ENCODE measurements at places on chromosomes 7 and 10. TPM values are rescaled to one million over a fixed set of nuclear protein-coding genes. Genes with fewer than 3 reads are reported as not detected.
A peak's percentile ranks its signal among the peaks of the same experiment; 100 is the strongest.

The ZNF488 gene
- not detected for total RNA-seq

- DNase-seq: no peak
These were observed 284.4 kb downstream of the IPMK start for GRCh38 chr10:57983281-57983791.

DNA sequence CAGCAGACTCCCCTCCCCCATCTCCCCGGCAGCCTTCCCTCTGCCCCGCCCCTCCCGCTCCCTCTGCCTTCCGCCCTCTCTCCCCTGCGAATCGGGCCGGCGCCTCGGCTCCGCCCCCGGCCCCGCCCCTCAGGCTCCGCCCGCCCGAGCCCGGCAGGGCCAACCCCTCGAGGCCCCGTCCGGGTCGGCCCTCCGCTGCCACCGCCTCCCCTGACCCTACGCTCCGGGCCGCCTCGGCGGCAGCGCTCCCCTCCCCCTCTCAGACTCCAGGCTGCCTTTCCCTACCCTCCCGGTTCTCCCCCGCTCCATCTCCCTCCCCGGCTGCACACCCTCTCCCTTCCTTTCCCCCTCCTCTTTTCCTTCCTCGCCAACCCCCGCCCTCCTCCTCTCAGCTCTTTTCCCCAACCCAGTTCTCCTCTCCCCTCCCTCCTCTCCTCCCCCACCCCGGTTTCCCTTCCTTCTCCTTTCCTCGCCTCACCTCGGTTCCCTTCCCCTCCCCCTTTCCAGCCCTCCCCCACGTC, 1.6 kb downstream of the ZNF467 start:
- DNase-seq: peak; percentile 95

The GPRIN2 gene
- not detected for total RNA-seq

DNA sequence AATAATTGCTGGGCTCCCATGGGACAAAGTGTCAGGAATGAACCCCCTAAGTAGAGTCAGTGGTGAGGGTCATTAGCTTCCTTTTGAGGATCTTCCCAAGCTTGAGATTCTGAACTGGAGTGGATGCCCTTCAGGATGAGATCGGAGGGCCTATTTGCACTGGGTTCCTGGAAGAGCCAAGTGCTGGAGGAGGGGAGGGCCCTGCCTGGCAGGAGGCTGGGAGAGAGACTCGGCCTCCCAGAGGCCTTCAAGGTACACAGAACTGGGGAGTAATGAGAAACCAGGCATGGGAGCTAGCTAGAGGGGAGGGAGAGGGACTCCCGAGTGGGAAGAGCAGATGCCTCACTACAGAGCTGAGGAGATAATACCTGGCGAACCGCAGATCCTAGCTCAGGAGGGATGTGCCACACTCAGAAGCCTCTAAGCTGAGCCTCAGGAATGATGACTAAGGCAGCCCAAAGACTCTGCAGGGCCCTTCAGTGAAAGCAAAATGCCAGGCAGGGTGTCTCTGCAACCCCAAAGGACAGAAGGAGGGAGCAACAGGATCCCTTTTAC, 9.4 kb downstream of the PDAP1 start:
- DNase-seq: no peak

DNA sequence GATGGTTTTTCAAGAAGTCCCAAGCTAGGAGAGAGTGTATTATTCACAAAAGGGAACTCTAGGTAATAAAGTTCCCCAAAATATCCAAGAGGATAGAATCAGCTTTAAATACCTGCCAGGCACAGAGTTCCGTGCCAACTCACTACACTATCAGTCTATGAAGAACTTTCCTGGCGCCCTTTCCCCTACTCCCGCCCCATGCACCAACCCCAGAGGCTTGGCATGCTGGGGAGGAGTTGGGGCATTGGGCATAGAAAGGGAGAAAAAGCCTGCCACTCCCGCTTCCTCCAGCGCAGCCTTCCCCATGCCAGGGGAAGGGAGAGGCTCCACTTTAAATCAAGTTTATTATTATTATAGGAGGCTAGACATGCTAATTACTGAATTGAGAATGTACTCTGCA, 54.9 kb downstream of the ZNF800 start:
- DNase-seq: peak; percentile 50

- DNase-seq: peak; percentile 15
These were observed 73.7 kb downstream of the INSIG1 start for GRCh38 chr7:155371331-155371883.

The CNPY1 gene
- not detected for total RNA-seq

The ELN gene
- total RNA-seq: 29.0 TPM

DNA sequence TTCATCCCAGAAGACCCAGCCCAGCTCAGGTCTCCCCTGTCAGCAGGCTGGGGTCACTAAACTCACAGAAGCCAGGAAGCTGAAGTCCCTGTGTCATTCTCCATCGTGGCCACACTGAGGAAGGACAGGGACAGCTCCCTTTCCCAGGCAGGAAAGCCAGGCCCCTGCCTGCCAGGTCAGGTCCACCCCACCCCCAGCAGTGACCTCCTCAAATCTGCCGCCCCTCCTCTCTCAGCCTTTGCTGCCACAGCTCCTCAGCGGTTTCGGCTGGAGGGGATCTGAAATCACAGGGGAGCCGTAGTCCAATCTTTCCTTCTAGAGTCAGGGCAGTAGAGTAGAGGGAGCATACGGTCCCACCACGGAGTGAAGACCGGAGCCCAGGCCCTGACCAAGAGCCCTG, 150.9 kb upstream of the UNC5B start:
- DNase-seq: no peak

DNA sequence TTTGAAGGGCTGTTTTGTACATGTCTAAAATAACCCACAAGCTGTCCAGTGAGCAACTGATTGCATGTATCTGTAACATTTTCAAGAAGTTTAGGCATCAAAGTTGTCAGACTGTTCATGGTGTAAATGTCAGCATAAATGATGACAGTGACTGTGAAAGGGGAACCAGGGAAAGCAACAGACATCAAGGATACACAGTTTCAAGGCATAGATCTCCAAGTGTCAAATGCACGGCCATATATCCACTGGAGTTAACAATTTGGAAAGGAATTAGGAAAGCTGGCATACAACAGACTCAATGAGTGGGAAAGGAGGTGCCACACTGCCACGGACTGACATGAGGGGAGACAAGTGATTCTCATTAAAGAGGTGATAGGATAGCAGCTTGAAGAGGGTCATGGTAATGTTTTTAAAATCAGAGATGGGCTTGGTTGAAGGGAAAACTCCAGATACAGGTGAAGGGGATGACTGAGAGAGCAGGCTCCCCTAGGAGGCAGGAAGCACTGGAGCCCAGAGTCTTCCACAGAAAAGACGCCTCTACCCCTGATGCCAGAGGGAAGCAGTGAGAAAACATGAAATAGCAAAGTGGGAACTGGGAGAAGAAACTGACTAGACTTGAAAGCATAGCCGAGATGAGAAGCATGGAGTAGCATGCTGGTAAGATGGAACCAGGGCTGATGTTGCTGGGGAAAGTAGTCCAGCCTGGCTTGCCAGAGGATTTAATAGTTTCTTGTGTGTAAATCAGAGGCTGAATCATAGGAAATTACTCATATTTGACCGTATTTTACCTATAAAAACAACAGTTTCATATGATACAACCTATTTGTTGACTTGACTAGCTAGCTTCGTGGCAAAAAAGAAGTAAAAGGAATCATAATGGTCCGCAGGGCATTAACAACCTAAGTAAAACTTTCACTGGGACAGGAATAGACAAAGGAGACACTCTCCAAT, 18.6 kb downstream of the NSMCE4A start:
- no peak for DNase-seq

GRCh38 chr10:31888442-31888841, 40.2 kb downstream of the ARHGAP12 start:
- DNase-seq: no peak

DNA sequence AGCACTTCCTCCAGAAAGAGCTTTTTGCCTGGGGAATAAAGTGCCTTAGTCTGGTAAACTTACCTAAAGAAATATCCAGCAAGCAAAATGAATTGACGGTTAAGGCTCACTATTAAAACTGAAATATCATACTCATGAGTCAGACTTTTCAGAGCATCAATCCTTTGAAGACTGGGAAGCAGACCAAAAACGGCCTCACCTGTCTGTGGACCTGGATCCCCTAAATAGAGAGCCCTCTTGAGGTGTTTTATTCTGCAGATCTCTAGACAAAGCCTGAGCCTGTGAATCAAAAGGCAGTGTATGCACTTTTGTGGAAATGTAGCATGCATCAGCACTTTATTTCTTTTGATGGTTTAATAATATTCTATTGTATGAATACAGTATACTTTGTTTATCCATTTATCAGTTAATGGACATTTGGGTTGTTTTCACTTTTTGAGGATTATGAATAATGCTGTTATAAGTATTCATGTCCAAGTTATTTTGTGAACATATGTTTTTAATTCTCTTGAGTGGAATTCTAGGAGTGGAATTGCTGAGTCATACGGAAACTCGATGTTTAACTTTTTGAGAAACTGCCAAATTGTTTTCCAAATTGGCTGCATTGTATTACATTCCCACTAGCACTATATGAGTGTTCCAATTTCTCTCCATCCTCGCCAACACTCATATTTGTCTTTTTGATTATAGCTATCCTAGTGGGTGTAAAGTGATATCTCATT, 449.0 kb upstream of the IGFBP3 start:
- no peak for DNase-seq

DNA sequence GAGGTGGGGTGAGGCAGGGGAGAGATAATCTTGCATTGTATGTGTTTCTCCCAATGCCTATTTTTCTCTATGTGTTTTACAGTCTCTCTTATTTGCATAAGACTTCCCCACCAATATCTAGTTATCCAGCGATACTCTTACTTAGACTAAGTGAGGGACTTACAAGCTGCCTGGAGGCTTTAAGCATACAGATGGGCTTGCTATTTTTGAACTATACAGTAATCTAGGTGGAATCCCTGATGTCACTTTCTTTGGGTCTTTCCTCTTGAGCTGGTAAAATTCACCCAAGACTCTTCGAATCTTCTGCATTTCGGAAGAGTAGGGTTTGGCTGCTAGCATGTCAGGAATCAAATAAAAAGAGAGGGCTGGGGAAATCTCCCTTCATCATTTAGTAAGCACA, 76.6 kb downstream of the NDUFB2 start:
- DNase-seq: no peak

DNA sequence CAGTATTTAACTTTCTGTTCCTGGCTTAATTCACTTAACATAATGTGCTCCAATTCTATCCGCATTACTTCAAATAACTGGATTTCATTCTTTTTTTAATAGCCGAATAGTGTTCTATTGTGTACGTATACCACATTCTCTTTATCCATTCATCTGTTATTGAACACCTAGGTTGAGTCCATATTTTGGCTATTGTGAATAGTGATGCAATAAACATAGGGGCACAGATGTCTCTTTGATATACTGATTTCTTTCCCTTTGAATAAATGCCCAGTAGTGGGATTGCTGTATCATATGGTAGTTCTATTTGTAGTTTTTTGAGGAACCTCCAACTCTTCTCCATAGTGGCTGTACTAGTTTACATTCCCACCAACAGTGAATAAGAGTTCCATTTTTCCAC, 25.5 kb upstream of the TSPAN33 start:
- DNase-seq: no peak

The GPNMB gene
- 339 TPM for total RNA-seq

The FKBP9 gene
- total RNA-seq: 143 TPM

The ANKRD7 gene
- total RNA-seq: 0.59 TPM

GRCh38 chr7:132572526-132572925, 3.7 kb downstream of the PLXNA4 start:
- DNase-seq: no peak

- no peak for DNase-seq
These were observed 93.0 kb downstream of the ELFN1 start for GRCh38 chr7:1763033-1763432.

The C10orf105 gene
- 0.07 TPM for total RNA-seq

All from left ventricle myocardium superior (tissue), 1 donor.